ENCODE measurements at places on chromosomes 7 and 10.

DNA sequence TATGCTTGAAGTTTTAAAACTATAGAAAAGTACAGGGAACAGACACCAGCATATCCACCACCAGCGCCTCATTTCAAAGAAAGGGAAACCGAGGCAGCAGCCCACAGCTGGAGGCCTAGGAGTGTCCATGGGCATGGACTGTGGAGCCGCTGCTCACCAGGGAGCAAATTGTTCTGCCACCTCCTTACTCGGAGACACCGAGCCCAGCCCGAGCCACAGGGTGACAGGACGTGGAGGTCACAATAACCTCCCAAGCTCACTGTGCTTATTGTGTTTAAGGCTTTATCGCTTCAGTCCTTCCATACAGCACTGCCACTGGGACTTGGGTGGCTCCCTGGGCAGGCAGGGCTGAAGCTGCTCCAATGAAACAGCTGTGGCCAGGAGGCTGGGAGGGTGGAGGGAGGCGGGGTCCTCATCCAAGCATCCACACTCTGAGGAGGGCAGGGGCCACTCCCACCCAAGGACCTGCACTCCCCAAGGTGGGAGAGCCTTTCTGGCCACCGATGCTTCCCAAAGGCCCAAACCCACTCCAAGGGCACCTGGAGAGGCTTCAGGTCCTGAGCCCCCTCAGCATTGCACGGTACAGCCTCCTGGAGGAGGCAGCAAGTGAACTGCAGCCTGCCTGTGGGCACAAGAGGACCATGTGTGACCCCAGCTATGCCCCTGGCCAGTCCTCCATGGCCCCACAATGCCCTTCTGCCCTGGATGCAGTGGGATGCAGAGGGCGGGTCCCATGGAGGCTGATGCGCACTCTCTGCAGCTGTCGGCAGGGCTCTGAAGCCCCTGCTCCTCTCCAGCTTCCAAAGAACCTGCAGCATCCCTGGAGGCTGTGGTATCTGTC, 38.7 kb upstream of the RET start:
- DNase-seq = no peak

- DNase-seq = no peak
These were observed 12.2 kb upstream of the KLRG2 start for GRCh38 chr7:139495580-139496125.

GRCh38 chr10:87585565-87586514, 73.8 kb upstream of the PAPSS2 start:
- no peak for DNase-seq

DNA sequence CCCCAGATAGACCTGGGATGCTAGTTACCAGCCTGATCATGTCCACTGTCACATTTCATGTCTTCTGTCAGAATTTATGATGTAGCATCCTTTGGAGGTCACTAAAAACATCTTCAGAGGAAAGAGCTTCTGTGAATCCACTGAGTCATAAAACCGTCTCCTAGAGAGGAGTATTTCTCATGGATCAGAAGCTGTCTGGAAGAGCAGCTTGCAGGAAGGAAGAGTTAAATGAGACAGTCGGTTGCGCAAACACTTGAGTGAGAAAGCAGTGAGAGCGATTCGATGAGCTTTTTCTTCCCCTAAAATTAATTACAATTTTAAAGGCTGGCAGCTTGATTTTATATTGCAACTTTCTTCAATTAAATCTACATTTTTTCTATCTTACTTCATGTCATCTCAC, 47.2 kb upstream of the WDR11 start:
- no peak for DNase-seq

- DNase-seq = no peak
These were observed 234.9 kb downstream of the BAMBI start for GRCh38 chr10:28912017-28912783.

DNA sequence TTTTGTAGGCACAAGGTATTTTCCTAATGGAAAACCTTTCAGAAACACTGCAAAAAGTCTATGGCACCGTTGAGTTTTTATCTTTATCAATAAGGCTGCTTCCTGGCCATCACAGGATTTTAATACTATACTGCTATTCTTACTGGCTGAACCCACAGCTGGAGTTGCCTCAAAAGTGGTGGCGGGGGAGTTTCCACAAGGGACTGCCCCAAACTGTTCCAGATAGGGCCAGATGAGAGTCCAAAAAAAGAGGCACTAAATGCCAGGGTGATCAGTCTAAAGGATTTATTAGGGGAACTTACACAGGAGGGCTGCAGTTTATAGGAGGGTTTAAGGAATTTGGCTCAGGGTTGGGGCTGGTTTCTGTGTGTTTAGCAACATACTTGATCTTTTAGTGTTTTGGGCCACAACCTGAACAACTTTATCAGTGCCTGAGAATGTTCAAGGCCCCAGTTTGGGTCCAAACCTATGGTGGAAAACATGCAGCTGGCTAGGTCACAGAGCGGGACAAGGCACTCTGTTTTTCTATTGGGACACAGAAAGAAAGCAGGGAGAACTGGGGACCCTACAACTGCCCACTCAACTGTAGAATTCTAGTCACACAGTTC, 41.4 kb downstream of the STAM start:
- DNase-seq = no peak

DNA sequence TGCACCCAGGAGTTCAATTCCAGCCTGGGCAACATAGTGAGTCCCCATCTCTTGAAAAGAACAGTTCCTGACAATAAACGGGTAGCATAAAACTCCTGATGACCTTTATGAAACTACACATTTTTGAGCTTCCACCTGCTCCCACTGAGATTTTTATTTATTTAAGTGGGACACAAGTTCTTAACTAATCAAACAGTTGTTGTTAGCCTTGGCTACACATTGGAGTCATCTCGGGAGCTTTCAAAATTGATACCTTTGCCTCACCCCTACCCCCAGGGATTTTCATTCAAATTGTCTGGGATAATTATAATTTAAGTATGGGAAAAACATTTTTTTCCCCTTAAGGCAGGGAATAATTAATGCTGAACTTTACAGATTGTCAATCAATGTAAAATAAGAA, 39.3 kb downstream of the MALSU1 start:
- DNase-seq = no peak

- DNase-seq = no peak
These were observed 109.0 kb upstream of the PLXNA4 start for GRCh38 chr7:132685277-132685676.

DNA sequence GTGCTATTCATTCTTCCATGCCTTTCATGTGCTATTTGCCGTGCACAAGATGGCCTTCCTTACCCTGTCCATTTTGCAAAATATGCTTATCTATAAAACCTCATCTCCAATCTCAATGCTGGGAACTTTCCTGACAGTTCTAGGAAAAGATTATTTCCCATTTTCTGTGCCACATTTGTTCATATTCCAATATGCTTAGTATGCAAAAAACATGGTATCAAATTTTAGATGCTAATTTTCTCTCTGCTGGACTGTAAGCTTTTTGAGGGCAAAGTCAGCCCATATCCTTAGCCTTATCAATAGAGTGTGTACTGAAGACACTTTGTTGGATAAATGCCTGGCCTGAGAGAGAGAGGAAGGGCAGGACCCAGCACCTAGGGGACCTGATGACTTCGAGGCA, 39.4 kb downstream of the MGAM2 start:
- no peak for DNase-seq

DNA sequence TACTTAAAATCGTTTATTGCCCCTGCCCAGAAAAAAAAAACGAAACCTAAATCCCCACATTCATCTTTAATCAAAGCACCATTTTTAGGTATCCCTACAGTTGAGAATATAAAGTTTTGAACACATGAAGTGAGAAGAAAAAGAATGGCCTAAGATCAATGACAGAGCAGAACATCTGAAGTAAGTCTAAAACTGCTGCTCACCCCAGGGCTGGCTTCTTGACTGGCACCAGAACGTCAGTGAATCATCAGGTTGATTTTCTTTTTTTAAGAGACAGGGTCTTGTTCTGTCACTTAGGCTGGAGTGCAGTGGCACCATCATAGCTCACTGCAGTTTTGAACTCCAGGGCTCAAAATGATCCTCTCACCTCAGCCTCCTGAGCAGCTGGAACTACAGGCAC, 24.9 kb downstream of the SHTN1 start:
- DNase-seq = no peak

DNA sequence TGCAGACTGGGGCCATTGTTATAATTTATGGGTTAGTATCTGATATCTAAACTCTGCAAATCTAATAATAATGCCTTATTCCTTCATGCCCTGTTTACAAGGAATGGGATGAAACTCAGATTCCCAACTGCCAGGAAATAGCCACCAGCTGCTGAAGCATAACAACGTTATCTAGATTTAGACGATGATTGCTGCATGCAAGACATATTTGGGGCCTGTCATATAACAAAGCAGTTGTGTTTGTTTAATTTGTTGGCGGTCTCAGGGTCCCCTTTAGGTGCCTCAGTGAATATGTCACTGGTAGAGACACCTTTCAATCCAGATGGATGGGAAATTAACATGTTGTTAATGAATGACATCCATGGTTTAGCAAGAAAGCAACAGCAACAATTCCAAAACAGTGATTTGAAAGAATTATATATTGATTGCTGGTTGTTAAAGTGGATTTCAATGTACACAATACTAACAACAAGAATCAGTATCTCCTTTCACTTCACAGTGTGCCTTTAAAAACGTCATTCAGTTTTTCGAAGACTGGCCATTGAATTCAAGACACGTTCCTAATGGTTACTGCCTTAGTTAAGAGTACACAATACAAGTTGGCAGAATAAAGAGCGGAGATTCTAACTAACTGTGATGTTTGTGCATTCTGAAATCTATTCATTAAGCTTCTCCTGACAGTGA, 860.6 kb upstream of the CELF2 start:
- DNase-seq = no peak

DNA sequence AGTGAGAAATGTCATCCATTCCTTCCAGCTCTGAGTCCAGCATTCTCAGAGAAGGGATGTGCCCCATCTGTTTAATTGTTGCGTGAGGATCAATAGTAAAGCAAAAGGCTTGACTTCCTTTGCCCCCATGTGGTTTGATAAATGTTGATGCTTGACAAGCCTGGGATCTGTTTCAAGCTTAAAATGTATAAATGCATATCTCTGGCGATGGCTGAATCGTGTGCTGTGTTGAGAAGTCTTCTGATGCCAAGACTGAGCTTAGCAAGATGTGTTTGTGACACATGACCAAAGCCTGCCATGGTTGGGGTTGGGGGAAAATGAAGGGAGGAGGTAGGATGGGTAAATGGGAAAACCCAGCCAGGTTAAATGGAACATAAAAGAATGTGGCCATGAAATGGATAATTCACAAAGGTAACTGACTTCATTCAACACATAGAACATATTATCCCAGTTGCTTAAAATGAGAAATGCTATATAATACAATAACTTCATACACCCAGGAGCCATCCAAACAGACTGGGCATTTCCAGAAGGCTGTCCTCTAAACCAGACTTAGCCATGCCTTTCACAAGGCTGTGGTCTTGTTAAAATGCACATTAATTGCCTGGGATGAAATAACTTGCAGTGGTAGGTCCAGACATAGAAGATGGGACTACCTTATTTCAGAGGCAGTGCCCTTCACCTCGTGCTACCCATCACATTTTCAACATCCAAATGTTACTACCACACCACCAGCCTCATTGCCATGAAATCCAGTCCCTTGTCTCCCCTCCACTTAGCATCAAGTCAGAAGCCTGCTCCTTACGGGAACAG, 147.3 kb upstream of the PDE1C start:
- no peak for DNase-seq

GRCh38 chr7:74134117-74134620, 40.0 kb upstream of the EIF4H start:
- DNase-seq = no peak

DNA sequence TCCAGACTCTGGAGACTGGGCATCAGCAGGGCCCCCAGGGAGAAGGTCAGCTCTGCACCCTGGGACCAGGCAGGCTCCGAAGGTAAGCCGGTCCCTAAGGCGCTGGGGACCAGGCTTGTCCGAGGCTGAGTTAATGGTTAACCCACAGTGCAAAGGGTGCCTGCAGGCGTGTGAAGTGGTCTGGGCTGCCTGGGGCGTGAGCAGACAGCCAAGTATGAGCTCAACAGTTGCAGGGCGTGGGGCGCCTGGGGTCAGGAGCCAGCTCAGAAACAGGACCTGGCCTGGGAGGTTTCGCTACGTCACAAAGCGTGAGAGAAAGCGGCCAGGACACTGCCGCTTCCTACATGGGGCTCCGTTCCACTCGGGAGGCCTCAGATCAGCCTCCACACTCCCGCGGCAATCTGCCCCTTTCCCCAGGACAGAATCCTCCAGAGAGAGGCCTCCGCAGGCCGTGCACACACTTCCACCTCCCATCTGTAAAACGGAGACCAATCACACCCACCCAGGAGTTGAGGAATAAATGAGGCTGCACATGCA, 16.0 kb downstream of the PDGFA start:
- no peak for DNase-seq

DNA sequence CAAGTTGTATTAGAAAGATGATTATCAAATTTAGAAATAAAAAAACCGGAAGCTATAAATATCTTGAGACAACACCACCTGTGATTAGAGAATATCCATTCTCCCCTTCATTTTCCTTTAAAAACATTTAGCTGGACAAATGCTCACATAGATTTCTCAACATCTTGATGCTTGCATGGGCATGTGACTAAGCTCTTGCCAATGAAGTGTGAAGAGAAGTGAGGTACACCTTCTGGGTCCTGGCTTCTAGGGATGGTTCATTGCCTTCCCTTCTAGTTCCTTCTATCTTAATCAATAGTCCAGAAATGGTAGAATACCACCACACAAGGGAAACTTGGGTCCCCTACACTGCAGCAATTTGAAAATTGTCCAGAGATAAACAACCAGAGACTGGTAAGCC, 41.0 kb downstream of the WAPL start:
- no peak for DNase-seq

GRCh38 chr7:29297194-29297890, 102.8 kb downstream of the CHN2 start:
- DNase-seq = no peak

DNA sequence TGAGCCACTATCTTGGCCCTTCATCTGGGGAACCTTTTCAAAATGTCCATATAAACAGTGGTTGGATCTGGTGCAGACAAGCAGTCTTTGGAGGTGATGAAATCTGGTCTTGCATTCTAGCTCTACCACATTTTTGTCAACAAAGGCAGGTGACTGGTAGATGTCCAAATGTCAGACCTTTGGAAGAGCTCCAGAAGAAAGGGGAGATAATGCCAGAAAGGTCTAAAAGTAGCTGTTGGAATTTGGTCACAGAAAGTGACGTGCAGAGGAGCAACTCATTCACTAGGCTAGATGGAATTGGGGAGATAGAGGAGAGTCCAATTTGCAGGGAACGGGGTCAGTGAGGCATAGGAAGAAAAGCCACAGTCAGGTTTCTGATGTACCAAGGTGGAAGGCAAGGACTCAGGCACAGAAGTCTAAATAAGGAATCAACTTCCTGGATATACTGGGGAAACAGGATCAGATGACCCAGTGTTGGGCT, 36.4 kb upstream of the WAC start:
- DNase-seq = no peak

GRCh38 chr10:130804281-130804680, 507.2 kb downstream of the TCERG1L start:
- peak; percentile 11 for DNase-seq

DNA sequence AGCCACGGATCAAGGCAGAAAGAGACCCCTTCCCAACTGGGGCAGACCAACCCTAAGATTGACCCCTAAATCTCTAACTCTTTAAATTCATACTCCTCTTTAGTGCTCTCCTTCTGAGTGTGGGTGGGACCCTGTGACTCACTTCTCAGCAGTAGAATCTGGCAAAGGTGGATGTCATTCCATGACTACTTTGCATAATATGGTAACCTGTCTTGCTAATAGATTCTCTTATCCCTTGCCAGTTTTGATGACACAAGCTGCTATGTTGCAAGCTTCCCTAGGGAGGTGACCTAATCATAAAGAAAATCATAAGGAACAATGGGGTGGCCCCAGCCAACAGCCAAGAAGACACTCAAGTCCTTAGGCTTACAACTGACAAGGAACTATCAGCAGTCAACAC, 155.4 kb upstream of the VWC2 start:
- no peak for DNase-seq

All from ecto neural progenitor cell (in vitro differentiated cells).